ENCODE measurements at places on chromosomes 3 and 15.
A peak's percentile ranks its signal among the peaks of the same experiment; 100 is the strongest.

- DNase-seq: peak; percentile 45
These were observed 2.8 kb downstream of the ADAMTS17 start for GRCh38 chr15:100338971-100339444.

- DNase-seq: no peak
These were observed 2.0 kb downstream of the XRN1 start for GRCh38 chr3:142445816-142446254.

GRCh38 chr15:78195735-78196201 lies 38.6 kb downstream of the ACSBG1 start:
- peak; percentile 29 for DNase-seq

DNA sequence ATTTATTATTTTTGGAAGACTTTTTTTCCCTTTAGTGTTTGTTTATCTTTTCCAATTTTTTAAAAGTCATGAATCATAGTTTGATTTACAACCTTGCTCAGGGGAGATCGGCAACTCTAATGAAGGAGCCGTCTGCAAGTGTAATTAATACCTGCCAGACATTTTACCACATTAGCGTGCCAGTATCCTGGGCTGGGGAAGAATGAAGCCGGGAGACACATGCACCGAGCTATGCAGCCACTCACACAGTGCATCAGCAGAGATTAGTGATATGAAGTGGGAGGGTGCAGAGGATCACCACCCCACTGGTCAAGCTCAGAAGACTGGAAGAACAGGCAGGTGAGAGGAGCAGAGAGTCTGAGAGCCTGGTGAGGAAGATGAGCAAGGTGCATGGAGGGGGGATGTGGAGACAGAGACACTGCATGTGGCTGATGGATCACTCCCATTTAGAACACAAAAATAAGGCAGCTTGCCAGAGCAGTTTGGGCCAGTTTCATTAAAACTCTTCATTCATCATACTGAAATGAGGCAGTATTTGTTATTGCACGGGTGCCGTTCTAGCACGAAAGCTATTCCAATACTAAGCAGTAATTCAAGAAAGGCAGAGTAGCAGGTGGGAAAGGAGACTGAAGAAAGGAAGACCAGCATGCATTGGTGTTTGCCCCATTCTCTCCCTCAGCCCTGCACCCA lies 821.6 kb downstream of the TUSC7 start:
- no peak for DNase-seq

DNA sequence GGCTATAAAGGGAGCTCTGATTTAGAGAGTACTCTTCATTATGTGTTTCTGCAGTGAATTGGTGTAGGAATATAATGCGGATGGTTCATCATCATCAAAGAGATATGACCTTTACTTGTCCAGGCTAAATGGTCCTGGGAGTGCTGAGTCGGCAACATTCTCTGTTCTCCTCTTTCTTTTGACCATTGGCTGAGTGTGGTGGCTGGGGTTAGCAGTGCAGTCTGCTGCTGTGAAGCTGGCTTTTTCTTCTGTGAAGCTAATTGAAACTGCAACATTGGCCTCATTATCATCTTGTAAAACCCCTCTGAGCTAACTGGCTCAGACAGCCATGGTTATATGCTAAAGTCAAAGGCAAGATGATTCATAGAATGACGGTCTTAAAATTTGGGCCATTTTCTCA lies 83.8 kb downstream of the THRB start:
- no peak for DNase-seq

GRCh38 chr3:154044671-154045070 lies 76.5 kb upstream of the ARHGEF26 start:
- no peak for DNase-seq

- DNase-seq: no peak
These were observed 4.4 kb upstream of the CD200R1 start for GRCh38 chr3:112979244-112979832.

DNA sequence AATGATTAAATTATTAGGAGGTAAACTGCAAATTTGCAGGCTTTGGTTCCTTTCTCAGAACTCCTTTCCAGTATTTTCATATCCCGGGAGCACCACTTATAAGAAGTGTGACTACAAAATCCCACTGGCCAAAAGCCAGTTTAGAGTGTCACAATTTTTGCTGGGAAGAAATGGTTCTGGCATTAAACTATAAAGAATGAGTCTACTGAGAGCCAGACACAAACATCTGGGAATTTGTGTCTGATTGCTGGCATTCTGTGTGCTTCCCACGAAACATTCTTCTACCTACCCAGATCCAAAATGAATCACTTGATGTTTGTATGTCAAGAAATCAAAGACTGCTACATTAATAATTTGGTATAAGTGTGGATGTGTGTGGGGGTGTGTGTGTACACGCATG lies 82.8 kb downstream of the DUT start:
- DNase-seq: no peak

DNA sequence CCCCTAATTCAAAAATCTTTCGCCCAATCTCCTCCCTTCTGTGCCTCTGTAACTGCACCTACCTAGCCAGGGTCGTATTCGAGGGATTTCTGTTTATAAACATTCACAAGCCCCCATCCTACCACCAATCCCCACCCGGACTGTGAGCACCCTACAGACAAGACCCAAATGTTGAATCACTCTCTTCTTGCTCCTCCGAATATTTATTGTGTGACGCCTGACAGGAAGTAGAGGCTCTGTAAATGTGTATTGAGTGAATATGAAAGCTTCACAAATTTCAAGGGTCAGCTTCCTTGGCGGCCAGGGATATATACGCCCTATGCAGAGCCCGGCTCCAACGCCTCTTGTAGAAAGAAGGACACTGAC lies 1.6 kb downstream of the BDH1 start:
- DNase-seq: no peak

DNA sequence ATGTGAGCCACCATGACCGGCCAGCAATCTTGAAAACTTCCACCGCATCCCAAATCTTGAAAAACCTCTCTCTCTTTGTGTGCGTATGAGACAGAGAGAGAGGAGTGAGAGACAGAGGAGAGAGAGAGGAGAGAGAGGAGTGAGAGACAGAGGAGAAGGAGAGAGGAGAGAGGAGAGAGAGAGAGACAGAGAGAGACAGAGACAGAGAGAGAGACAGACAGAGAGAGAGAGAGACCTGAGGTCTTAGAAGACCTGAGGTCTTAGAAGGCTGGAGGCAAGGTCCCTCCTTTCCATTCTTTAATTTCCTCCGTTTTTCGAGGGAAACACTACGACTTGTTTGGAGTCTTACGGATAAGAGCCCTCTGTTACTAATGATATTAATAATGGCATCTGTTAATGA lies 39.5 kb downstream of the TMEM40 start:
- DNase-seq: no peak

DNA sequence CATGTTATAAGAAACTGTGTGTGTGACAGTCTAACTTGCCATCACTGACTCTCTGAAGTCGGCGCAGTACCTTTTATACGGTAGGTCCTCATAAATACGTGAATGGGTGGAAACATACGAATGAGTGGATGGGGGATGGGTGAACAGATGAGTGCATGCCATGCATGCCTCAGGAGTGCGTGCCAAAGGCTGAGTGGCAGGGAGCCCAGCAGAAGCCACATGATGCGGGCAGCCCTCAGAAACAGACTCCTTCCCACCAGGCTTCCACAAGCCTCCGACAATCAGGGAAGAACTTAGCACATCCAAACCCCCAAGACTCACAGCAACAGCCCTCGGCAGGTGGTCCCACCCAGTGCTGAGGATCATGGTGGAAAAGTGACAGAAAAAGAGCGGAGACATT lies 16.7 kb downstream of the HCN4 start:
- DNase-seq: no peak

DNA sequence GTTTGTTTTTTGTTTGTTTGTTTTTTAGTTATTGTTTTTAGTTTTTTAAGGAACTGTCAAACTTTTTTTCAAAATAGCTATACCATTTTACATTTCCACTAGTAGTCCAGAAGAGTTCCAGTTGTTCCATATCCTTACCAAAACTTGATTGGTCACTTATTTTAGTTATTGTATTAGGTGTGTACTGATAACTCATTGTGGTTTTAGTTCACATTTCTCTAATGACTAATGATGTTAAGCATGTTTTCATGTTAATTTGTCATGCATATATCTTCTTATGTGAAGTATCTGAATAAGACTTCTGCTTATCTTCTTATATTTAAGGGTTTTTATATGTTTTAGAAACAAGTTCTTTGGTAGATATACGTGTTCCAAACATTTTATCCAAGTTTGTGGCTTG lies 89.5 kb downstream of the CD200R1L start:
- no peak for DNase-seq

DNA sequence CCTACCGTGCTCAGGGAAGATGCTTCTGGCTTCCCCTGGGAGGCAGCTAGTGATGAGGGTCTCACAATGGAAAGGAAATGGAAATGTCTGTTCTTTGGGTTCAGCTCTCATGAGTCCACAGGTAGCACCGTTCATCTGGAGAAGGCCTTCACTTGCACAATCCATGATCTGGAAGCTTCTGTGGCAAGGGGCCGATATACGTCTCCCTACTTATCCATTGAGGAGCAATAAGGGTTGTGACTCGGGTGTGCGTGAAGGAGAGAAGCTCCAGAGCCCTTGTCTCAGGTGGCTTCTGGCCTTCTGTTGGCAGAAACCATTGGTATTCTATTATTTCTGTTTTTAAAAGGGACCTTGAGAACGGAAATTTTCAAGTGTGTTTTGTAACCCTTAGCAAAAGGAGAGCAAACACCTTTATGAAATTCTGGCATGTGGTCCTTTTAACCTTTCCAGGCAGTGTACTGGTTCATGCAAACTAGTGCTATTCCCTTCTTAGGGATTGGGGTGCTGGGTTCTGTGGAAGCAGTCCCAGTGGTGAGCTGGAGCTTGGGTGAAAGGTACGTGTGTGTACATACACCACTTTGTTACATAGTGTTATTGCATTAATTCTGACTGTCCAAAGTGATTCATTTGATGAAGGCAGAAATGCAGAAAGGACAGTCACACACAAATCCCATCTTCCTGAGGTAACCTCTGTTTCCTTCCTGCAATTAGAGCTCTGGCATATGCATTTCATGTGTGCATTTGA lies 32.5 kb downstream of the KLF13 start:
- DNase-seq: no peak

DNA sequence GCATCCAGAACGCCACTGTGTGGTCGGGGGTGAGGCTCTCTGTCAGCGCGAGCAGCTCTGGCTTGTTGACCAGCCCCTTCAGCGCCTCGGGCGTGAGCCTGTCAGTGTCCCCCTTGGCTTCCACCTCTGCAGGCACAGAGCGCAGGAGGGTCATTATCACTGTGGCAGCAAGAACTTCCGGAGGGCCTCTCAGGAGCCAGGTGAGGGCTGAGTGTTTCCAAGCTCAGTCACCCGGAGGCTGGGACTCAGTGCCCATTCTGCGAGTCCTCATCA lies 9.0 kb downstream of the ARPIN start:
- no peak for DNase-seq

- no peak for DNase-seq
These were observed 23.8 kb upstream of the ABI3BP start for GRCh38 chr3:101017017-101017416.

- DNase-seq: no peak
These were observed 50.7 kb downstream of the FOXP1 start for GRCh38 chr3:71532639-71533395.

- no peak for DNase-seq
These were observed 42.1 kb downstream of the MINAR1 start for GRCh38 chr15:79474252-79474651.

- no peak for DNase-seq
These were observed 3.8 kb upstream of the WNT7A start for GRCh38 chr3:13883681-13884080.

DNA sequence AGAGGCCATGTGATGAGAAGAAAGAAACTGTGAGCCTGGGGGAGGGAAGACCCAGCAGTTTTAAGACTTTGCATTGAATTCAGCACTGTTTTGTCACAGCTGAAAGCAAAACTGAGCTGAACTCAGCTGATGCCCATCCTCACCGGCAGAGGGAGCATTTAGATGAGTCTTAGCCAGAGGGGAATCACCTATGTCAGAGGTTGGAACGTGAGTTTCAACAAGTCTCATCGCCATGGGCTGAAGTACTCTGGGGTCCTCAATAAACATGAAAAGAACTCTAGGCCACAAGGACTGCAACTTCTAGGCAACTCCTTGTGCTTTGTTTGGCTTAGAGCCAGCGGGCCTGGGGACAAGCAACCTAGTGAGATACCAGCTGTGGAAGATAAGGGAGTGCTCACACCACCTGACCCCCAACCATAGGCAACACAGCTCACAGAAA lies 324.5 kb downstream of the TBL1XR1 start:
- peak; percentile 23 for DNase-seq

- no peak for DNase-seq
These were observed 22.3 kb upstream of the P2RY13 start for GRCh38 chr3:151351648-151352047.

- DNase-seq: no peak
These were observed 64.9 kb downstream of the PLSCR2 start for GRCh38 chr3:146404436-146404835.

GRCh38 chr3:30630238-30631030 lies 24.0 kb downstream of the TGFBR2 start:
- no peak for DNase-seq

- DNase-seq: no peak
These were observed 667 bp downstream of the CEMIP start for GRCh38 chr15:80779658-80780415.

- no peak for DNase-seq
These were observed 334.9 kb upstream of the NR2F2 start for GRCh38 chr15:95995375-95996168.

DNA sequence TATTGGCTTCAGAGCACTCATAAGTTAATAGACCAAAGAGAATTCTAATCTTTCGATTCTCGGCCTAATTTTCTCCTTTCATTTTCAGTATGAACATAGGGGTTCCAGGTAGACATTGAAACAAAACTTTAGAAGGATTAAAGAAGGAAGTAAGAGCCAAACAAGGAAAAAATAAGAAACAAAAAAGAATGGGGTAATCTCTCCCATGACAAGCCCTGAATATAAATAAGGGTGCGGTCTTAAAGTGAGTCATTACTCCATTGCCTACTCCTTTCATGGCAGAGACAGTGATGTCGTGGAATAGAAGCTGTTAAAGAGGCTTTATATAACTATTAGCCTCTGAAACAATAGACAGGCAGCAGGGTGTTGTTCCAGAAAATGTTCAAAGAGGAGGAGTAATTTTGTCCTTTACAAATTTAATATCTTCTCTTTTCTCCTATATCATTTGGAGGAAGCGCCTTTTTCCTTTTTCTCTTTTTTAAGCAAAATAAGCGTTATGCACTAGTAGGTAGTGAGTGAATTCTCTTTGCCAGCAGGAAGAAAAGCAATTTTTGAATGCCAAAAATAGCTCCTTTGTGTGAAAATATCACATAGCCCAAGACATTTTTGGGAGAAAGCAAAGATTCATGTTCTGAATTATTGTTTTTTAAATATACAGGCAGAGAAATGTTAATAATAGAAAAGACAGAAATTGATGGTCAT lies 607.9 kb upstream of the KCNMB2 start:
- DNase-seq: no peak

- DNase-seq: no peak
These were observed 7.9 kb upstream of the GASK1A start for GRCh38 chr3:42970976-42971772.
